ENCODE measurements at places on chromosomes 1 and 21.
A peak's percentile ranks its signal among the peaks of the same experiment; 100 is the strongest.

DNA sequence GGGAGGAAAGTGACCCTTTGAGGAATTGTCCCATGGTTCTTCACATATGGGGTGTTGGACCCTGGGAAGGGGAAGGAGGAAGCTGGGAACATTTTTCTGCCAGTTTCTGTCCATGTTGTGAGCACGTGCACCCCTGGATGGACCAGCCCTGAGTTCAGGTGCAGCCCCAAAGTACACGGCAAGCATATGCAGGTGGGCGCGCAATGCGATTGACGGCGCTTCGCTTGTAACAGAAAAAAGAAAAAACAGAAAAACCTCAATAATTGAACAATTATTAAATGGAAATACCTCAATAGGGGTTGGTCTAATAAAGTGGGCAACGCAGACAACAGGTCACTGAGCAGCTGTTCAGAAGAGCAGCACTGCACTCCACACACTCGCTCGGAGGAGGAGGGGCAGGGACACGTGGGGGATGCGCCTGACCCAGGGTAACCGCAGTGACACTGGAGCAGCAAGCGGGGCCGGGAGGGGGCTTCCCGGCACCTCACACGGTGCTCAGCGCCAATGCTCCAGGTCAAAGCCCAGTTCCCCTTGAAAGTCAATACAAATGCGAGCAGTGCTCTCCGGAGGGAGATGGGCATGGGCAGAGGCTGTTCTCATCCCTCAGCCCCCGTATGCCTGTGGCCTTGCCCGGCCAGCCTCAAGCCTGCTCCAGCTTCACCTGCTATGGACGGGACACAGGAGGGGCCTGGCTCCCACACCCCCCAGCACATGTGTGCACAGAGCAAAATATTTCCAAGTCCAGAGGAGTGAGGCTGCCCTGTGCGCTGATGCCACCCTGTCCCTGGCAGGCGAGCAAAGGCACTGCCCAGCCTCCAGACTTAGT is 6.6 kb upstream of the ACTRT2 start:
- DNase-seq = no peak

DNA sequence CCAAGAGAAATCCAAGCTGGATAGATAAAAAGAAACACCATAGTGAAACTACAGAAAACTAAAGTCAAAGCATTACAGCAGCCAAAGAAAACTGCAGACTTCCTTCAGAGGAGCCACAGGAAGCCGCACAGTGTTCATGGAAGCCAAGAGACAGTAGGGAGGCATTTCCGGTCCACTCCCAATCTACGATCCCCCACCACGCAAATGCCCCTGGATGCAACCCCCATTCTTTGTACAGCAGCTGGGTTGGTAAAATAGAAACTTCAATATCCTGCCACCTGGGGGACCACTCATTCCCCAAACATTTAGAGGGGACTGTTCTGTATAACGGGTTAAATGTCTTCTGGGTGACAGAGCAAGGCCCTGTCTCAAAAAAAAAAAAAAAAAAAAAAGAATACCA is 43.9 kb upstream of the TSPEAR start:
- DNase-seq = peak; percentile 51

DNA sequence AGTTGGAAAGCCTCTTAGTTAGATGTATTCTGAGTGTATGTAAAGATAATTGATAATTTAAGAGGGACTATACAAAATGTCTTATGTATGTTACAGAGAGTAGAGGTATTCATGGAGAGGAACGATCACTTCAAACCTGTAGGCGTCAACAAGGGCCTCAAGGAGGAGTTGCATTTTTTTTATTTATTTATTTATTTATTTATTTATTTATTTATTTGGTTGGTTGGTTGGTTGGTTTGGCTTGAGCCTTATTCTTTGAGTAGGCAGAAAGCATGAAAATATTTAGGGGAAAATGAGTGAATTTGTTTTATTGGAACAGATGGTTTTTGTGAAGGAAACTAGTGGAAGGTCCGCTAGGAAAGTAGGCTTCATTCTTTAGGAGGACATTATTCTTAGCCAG is 8.5 kb downstream of the ANGPTL1 start:
- DNase-seq = no peak

DNA sequence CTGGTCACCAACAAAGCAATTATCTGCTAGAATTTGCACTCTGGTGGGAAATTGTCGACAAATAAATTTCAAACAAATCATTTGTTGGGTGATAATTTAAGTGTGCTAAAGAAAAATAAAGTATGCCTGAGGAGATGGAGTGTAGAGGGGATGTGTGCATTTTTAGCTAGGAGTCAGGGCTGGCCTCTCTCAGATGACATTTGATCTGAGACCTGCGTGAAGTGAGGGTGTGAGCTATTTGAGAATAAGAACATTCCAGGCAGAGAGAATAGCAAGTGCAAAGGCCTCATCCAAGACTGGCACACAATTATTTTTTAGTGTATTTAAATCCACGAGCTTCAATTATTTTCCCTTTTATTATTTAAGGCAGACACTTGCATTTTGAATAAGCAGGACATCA is 19.7 kb upstream of the S1PR1 start:
- DNase-seq = no peak

All from activated CD4-positive, alpha-beta T cell treated with anti-CD3 and anti-CD28 coated beads, Interleukin-2, amount 50 U/mL, for 48 hours (primary cell).